ENCODE measurements at places on chromosomes 11 and 22.

DNA sequence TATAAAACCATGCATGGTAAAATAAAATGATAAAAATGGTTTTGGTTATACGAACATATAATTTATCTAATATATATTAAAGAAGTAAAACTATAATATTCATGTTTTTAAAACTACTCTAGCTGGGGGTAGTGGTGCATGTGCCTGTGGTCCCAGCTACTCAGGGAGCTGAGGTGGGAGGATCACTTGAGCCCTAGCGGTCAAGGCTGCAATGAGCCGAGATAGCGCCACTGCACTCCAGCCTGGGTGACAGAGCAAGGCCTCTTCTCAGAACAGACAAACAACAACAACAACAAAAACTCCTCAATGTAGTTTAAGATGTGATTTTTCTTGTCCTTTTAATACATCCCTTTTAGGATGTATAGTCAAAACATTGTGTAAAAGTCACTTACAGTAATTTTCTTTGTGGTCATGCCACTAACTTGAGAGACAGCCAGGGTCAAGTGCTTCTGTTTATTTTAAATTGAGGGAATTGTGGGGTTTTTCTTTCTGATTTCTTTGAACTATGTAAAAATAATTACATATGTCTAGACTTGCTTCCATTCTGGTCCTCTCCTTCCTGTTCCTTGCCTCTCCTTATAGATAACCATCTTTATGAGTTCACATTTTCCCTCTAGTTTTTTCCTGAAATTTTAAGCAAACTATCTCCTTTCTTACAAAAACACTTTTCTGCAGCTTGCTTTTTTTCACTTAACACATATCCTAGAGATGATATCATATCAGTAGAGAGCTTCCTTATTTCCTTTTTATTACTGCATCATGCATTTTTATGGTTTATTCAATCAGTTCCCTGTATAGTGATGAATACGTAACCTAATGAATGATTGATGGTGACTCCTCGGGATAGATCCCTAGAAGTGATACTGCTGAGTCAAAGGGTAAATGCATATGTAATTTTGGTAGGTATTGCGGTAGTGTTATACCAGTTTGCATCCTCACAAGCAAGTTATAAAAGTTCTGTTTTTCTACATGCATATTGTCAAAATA, 9.1 kb downstream of the OR2AT4 start:
- no peak for DNase-seq

DNA sequence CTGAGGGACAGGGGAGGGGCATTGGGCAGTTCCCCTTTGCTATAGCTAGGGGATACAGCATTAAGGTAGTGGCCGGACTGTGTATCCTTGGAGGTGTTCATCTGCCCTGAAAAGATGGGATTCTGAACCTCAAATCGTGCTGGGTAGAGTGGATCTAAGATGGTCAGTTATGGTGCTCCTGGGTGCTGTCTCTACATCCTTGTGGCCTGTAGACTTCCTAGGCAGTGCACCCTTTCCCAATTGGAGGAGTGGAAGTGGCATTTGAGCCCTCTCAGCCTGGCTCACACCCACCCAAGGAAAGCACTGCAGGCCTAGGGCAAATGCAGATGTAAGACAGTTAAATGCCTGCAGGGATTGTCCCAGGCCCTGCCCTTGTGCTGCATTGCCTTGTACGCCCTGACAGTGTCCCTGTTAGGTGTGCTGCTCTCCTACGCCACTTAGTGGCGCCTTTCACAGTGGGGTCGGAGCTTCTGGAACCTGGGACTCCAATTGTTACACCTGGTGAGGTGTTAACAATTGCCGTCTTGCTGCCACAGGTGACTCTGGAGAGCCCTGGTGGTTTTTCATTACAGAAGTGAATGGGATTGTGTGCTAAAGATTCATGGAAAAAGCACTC, 35.0 kb downstream of the PPFIBP2 start:
- no peak for DNase-seq

- DNase-seq = no peak
These were observed 1172.1 kb upstream of the RAG2 start for GRCh38 chr11:37770145-37770544.

GRCh38 chr11:126519764-126520734, 164.6 kb downstream of the ST3GAL4 start:
- DNase-seq = no peak

- no peak for DNase-seq
These were observed 208.6 kb downstream of the LUZP2 start for GRCh38 chr11:24705474-24705873.

DNA sequence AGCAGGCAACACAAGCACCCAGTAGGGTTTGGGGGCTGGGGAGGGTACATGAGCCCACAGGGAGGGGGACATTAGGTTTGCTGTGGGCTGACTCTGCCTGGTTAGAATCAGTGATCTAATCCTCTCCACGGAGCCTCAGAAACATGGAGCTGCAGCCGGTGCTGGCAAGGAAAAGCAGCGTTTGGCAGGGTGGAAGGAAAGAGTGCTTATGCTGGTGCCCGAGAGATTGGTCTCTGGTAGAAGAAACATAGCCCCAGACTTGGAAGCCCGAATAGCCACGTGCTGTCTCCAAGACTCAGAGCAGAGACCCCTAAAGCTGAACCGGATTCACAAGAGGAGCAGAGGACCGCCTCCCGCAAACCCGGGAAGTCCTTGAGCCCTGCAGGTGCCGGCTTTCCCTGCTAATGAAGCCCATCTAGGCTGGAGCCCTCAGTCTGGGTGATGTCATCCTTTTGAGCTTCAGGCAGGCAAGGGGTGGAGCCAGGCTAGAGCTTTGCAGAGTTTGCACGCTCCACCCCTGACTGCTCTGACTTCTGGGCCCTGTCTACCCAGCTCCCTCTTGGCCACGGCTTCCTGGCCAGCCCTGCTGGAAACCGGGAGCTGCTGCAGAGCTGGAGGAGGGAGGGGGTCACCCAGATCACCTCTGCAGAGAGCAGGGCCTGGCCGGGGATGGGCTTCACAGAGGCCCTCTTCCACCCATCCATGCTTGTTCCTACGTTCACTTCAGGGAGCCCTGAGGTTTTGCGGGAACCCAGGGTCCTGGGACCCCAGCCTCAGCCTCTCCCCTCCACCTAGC, 35.0 kb upstream of the JAM3 start:
- peak; percentile 42 for DNase-seq

DNA sequence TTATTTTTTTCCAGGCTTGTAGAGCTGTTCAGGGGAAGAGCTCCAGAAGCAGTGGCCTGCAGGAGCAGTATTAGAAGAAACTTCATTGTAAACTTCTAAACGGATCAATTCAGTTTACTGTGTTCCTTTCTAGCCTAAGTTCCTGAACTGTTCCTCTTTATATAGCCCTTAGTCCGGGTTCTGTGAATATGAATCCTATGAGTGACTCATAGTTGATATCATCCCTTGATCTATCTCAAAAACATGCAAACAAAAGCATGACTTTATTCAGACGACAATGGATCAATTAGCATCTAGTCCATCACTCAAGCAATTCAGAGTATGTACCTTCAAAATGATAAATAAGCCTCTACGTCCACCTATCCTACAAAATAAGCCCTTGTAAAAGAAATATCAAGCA, at the start of gene MMP12:
Gene MMP12, minus strand, starts transcription at position 131 of the 400 bp plus-strand sequence. Its CDS starts 45 bp downstream, at position 86.
- DNase-seq = no peak

DNA sequence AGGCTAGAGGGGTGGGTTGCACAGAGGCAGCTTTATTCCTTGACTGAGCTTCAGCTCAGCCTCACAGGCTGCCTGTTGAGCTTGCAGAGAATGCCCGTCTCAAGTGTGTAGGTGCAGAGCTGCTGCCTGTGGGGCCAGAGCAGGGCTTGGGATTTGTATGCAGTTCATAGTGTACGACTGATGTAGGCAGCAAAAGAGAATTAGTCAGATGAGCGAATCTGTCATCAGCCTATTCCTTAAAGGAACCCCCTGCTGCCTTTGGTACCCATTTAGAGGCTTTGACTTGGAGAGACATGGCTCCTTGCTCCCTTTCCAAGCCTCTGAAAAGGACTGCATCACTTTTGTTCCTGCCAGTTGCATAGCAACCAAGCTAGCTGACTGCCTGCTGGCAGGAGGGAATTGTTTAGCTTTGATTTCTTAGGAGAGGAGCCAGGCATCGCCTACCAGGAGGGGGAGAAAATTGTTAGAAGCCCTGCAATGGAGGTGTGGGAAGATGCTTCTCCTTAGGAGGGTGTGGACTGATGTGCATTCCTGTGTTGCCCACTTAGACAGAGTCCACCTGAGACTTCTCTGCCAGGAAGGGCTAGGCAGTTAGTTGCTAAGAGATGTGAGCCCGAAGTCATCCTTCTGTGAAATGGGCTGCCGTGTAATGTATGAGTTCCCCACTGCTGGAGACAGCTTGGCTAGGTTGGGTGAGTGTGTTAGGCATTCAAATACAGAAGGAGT, 10.9 kb downstream of the ACO2 start:
- no peak for DNase-seq

DNA sequence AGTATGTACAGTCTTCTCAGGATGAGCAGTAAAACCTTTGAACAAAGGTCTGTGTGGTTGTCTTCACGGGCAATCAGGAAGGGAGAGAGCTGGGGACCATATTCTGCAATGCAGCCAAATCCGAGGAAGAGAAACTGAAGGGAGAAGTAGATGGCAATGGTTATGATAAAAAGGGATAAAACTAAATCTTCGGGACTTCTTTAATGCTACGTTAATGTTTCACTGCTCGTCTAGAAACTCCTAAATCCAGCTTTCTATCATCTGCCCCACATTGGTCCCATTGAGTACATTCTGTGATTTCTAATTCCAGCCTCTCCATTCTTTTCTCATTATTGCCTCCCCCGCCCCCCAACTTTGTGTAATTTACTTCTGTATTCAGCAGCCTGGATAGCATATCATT, 1.7 kb downstream of the TIMM10B start:
- DNase-seq = no peak

DNA sequence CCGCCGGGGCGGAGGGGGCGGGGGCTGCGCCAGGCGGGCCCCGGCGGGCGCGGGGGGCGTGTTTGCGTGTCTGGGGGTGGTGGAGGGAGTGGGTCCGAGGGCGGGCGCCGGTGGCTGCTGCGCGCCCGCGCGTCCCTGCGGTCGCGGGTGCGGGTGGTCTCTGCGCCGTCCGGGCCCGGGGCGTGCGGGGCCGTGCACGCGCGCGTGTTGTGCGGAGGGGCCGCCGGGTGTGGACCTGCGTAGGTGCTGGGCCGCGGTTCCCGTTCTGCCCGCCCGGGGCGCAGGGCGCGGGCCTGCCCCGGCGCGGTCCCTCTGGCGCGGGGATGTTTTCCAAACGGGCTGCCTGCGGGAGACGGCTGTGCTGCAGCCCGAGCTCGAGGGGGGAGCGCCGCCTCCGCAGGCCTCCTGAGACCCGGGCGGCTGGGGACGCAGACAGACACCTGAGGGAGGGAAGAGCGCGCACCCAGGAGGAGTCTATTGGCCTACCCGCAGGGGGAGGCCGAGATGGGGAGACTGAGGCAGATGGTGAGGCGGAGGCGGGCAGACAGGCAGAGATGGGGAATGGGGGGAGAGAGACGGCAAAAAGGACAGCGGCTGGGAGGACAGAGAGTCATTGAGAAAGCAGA, 442 bp downstream of the PELI3 start:
- no peak for DNase-seq

DNA sequence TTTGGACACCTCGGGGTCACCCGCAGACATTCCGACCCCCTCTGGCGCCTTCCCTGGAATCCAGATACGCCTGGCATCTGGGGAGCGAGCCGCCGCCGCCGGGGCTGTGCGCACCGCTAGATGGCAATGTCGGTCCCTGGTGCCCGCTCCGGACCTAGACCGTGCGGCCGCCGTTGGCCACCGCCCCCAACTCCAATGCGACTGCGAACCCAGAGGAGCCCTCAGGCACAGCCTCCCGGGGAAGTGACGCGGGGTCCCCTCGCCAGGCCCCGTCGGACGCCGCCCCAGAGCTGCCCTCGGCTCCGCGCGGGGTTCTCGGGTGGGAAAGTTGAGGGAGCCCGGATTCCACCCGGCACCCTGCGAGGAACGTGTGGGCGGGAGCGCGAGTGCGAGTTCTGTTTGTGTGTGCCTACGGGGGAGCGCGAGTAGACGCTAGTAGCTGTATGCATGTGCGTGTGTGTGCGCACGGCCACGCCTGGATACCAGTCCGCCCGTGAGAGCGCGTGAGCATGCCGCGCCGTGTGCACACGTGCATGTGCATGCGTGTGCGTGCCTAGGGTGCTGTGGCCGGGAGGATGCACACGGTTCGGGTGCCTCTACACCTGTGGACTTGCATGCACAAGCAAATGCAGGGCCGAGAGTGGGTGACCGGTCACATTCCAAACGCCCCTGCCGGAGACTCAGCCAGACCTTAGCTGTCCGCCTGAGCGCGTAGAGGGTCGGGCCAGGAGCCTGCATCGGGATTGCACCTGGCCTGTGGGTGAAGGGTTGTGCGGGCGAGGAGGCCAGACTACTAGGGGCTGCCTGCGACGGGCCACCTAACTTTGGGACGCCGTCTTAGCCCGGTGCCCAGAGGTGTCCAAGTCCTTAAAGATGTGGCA, 1.9 kb downstream of the CHRM4 start:
- peak; percentile 51 for DNase-seq

GRCh38 chr11:116086426-116086825, 582.2 kb upstream of the CADM1 start:
- no peak for DNase-seq

DNA sequence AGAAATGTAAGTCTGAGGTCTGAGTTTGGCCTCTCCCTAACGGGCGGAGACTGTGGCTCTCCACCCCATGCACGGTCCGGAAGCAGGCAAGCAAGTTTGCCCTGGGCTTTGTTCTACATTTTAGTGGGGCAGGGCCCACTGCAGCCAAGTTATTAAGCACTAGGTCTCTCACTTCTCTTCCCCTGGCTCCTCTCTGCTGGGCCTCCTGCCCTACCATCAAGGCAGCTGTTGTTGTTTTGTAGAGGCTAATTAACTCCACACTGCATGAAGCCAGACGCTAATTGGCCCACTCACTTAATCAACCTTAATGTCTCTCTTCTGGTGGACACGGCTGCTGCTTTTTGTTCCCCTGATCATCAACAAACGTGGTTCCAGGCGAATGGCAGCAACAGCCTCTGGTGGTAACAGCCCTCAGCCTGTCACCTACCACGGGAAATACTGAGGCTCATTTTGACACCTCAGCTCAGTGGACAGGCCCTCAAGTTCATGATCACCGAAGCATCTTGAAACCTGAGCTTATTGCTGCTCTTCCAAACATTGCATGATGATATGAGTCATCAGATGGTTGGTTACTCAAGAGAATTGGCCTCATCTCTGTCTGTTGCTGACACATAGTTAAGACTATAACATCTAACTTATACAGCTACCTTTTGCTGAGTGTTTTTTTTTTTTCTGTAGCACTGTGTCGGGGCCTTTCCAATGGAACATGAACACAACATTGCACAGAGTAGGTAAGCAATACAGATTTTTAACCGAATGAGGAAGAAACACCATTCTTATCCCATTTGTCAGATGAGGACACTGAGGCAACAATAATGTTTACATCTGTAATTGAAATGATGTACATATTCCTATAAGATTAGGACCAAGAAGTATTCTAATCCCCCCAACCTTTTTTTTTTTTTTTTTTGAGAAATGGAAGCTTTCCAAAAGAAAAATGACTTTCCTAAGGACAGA, 20.8 kb upstream of the LMO2 start:
- DNase-seq = no peak

DNA sequence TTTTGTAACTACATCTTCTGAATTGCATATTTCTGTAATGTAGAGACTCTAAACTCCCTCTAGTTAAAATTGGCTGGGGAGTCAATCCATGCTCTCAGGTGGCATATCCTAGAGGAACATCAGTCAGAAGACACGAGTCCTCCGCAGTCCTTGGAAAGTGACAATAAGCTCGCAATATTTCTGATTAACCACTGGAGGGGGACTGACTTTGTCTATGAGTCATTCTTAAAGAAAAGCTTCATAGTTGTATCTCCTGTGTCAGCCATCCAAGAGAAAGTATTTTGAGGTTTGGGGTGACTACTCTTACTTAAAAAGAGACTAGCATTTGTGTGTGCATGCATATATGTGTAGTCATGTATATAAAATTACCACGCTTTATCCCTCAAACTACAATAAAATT, 60.2 kb downstream of the SLN start:
- DNase-seq = no peak

GRCh38 chr11:94731880-94732601, 36.1 kb upstream of the AMOTL1 start:
- DNase-seq = no peak

Data from substantia nigra (tissue), 51 donors.